ENCODE measurements at places on chromosomes 16 and 17.
A peak's percentile ranks its signal among the peaks of the same experiment; 100 is the strongest.

DNA sequence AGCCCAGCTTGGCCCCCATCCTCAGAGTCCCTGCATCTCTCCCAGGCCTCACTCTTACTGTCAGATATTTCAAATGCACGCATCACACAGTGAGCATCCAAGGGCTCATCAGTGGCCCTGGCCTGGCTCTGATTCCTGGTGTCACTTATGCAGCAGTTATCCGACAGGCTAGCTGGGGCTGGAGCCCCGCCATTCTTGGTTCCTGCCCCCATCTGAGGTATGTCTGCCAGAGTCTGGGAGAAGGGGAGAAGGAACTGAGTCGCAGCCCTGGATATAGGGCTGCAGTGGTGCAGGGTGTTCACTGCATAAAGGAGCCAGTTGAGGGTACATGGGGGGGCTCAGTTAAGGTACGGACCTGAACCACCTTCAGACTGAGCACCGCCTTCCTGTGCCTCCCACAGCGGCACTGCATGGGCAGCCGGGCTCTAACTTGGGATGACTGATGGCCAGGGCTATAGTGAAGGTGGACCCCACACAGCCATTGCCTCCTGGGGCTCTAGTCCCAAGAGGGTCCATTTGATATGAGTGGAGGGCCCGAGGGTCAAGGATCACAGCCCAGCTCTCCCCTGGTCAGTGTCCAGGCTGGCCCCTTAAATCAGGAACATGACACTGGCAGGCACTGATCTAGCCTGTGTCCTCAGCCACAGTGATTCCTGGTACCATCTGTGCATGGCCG is 1.8 kb upstream of the RASD1 start:
- no peak for DNase-seq

GRCh38 chr16:29814592-29814991 is 1.4 kb upstream of the PAGR1 start:
- DNase-seq = no peak

DNA sequence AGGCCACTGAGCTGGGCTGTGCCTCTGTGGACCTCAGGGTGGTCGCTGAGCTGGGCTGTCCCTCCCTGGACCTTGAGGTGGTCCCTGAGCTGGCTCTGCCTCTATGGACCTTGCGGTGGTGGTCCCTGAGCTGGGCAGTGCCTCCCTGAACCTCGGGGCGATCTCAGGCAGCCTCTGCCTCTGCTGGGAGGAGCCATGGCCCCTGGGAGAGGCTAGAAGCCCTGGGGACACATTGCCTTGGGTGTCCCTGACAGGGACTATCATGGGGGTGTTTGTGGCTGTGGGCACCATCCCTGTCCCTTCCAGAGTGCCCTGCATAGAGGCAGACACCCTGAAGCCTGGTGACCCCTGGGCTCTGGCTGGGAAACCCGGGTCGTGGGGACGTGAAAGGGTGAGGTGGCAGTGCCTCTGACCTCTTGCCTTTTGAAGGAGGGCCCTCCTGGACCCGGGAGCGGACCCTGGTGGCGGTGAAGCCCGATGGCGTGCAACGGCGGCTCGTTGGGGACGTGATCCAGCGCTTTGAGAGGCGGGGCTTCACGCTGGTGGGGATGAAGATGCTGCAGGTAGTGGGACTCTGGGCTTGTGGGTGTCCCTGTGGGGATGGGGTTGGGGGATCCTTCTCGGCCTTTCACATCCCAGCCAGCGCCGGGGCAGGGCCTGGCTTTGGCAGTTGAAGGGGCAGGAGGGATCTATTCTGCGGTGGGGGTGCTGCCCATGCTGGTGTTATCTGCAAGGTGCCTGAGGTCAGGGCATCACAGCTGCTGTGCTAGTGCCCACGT is 1.8 kb downstream of the NME4 start:
- DNase-seq = no peak

- no peak for DNase-seq
These were observed 110.3 kb downstream of the CCT6B start for GRCh38 chr17:34850964-34851363.

GRCh38 chr16:76535-77272 is 1.3 kb upstream of the MPG start:
- peak; percentile 46 for DNase-seq

GRCh38 chr17:79822583-79823124 is 16.6 kb downstream of the CBX4 start:
- DNase-seq = no peak
